ENCODE measurements at places on chromosomes 4 and X. TPM values are rescaled to one million over a fixed set of nuclear protein-coding genes. Genes with fewer than 3 reads are reported as not detected.

The TRAM1L1 gene
- total RNA-seq, result 6.3 TPM

The FGF16 gene
- not detected for total RNA-seq

The HERC3 gene
- total RNA-seq, result 37.2 TPM

The MAMLD1 gene
- total RNA-seq, result 1.9 TPM

The KDM5C gene
- total RNA-seq, result 142 TPM

The TMPRSS11D gene
- not detected for total RNA-seq

The NPY2R gene
- total RNA-seq, result not detected

The IL1RAPL2 gene
- total RNA-seq, result 0.12 TPM

The GPR82 gene
- total RNA-seq, result not detected

The ENPEP gene
- 1.1 TPM for total RNA-seq

The CLTRN gene
- not detected for total RNA-seq

The SOWAHB gene
- total RNA-seq, result 0.16 TPM

The CLGN gene
- total RNA-seq, result 1.2 TPM

The HTN3 gene
- not detected for total RNA-seq

The CXCL10 gene
- total RNA-seq, result 0.16 TPM

The SRPX2 gene
- 55.6 TPM for total RNA-seq

The PHOX2B gene
- not detected for total RNA-seq

The CPEB2 gene
- total RNA-seq, result 18.0 TPM

The EIF1AX gene
- total RNA-seq, result 36.3 TPM

The TCEAL7 gene
- 23.6 TPM for total RNA-seq

The UGT8 gene
- total RNA-seq, result 0.49 TPM

The MRPL1 gene
- total RNA-seq, result 16.9 TPM

The TRIM2 gene
- total RNA-seq, result 88.8 TPM

The SLC7A11 gene
- 43.5 TPM for total RNA-seq

The ZNF157 gene
- not detected for total RNA-seq

The GDI1 gene
- 119 TPM for total RNA-seq

The STAP1 gene
- not detected for total RNA-seq

The PPP4R3C gene
- total RNA-seq, result not detected

The TADA2B gene
- 21.1 TPM for total RNA-seq

The RXFP1 gene
- 1.6 TPM for total RNA-seq

The SYP gene
- total RNA-seq, result 0.73 TPM

The PSMD10 gene
- 68.9 TPM for total RNA-seq

The TBC1D9 gene
- total RNA-seq, result 27.6 TPM

The SPOCK3 gene
- total RNA-seq, result not detected

The PRICKLE3 gene
- total RNA-seq, result 13.0 TPM

The GAGE2A gene
- total RNA-seq, result not detected

The RNF150 gene
- 20.8 TPM for total RNA-seq

The NAA11 gene
- not detected for total RNA-seq

The CYP2U1 gene
- total RNA-seq, result 32.5 TPM

The KANTR gene
- total RNA-seq, result 8.9 TPM

The INTU gene
- total RNA-seq, result 13.1 TPM

The IL2 gene
- not detected for total RNA-seq

The TMEM156 gene
- not detected for total RNA-seq

The MTTP gene
- total RNA-seq, result not detected

The CHRDL1 gene
- 1.6 TPM for total RNA-seq

The SSX2B gene
- total RNA-seq, result not detected

The TMEM185A gene
- total RNA-seq, result 16.9 TPM

The SMIM10L2A gene
- 0.73 TPM for total RNA-seq

The GPRASP1 gene
- 4.4 TPM for total RNA-seq

The MANBA gene
- 40.2 TPM for total RNA-seq
